Midbrain (tissue), 1 donor: ENCODE measurements at places on chromosomes 5 and 9.

DNA sequence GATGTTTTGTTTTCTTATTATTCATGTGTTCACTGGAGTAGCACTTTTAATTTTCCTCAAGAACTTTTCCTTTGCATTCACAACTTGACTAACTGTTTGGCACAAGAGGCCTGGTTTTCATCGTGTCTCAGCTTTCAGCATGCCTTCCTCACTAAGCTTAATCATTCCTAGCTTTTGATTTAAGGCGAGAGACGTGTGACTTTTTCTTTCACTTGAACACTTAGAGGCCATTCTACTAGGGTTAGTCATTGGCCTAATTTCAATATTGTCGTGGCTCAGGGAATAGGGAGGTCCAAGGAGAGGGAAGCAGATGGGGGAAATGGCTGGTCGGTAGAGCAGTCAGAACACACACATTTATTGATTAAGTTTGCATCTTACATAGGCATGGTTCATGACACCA lies 94.0 kb downstream of the ZNF462 start:
- no peak for DNase-seq

GRCh38 chr9:111013707-111014106 lies 24.6 kb downstream of the LPAR1 start:
- no peak for DNase-seq

DNA sequence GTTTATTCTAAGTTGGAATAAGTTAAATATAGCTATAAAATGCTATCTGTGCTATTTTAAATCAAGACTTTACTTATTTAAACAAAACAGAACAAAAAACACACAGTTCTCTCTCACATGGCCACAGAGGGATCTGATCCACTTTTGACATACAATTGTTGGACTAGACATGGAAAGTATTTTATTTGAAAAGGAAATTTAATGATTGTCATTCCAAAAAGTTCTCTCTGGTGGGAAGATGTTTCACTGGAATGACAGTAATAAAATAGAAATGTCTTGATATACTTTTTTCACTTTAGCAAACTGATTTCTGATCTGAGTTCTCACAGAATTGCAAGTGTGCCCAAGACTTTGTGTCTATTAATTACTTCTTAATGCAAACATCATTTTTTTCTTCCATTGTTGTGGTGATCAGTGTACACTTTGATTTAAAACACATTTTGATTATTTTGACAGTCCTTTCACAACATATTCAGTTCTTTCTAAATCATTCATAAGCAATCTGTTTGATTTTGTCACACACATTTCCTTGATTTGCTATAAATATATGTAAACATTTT lies 30.1 kb upstream of the MINAR2 start:
- no peak for DNase-seq

GRCh38 chr5:179954434-179954833 lies 46.7 kb upstream of the TBC1D9B start:
- no peak for DNase-seq

GRCh38 chr5:158899211-158899610 lies 200.5 kb downstream of the EBF1 start:
- DNase-seq = no peak

- DNase-seq = no peak
Measured at GRCh38 chr5:150073086-150073625, 13.2 kb downstream of the CSF1R start.

GRCh38 chr5:54446379-54446732 lies 9.1 kb upstream of the HSPB3 start:
- DNase-seq = no peak

DNA sequence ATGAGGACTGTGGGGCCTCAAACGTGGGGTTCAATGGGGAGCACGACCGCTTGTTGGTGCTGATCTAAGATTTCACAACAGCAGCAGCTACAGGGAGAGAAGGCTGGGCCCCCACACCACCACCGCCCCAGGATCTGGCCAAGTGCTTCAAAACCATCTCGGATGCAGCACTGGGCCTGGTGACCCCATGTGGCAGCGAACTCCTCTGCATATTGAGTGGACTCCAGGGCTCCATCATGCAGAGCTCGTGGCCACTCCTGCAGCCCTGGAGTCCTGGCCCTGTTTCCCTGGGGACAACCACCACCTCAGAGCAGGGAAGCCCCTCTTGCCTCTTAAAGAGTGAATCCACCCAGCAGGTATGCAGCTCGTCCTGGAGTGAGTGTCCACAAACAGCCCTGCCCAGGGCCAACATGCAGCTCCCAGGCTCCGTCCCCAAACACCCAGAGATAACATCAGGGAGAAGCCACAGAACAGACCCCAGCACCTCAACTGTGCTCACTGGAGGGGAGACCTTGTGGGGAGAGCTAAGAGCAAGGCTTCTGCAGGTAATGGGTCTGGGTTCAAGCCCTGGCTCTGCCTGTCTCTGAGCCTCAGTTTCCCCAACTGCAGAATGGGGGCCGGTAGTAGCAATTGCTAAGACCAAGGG lies 103.1 kb upstream of the SARDH start:
- no peak for DNase-seq

GRCh38 chr9:3332802-3333201 lies 193.0 kb downstream of the RFX3 start:
- no peak for DNase-seq

DNA sequence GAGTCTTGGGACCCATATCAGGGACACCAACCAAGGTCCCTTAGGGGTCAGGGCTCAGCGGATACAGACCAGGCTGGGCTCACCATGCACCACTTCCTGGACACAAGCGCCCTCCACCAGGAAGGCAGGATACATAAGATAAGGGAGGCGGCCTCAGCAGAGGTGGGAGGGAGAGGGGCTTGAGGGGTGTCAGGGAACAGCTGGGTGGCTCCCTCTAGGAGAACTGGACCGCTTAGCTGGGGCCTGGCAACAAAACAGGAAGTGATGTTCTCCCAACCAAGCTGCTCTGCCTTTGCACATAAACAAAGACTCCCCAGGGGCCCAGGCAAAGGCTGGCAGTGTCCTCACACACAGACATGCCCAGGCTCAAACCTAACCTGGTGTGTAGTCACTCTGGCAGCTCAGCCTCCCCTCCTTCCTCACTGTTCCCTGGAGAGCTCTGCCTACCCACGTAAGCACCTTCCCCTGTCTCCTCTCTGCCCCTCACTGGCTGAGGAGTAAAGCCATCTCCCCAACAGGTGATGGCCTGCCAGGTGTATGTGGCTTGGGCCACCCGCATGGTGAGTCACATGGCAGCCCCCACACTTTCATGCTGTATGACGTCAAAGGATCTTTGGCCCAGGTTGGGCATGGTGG lies 5.8 kb upstream of the BICD2 start:
- DNase-seq = no peak

GRCh38 chr9:21244836-21245235 lies 5.0 kb upstream of the IFNA14 start:
- DNase-seq = no peak
